ENCODE measurements at places on chromosomes 6 and 20.

DNA sequence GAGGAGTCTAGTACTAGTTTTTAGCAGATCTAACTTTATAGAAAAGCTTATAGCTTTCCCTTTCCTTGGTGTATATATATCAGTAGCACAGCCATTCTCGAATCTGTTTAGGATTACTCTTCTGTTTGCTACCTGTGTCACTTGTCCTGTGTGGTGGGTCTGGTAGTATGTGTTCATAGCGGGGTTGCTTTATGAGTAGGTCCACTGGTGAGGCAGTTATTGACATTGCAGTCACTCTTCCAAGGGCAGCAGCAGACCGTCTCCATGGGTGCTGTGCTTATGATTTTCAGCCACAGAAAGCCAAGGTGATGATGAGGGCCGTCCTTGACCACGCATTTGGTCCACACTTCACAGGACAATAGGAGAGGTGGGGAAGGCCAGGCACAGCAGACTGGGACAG is 171.5 kb downstream of the CDKAL1 start:
- no peak for DNase-seq

DNA sequence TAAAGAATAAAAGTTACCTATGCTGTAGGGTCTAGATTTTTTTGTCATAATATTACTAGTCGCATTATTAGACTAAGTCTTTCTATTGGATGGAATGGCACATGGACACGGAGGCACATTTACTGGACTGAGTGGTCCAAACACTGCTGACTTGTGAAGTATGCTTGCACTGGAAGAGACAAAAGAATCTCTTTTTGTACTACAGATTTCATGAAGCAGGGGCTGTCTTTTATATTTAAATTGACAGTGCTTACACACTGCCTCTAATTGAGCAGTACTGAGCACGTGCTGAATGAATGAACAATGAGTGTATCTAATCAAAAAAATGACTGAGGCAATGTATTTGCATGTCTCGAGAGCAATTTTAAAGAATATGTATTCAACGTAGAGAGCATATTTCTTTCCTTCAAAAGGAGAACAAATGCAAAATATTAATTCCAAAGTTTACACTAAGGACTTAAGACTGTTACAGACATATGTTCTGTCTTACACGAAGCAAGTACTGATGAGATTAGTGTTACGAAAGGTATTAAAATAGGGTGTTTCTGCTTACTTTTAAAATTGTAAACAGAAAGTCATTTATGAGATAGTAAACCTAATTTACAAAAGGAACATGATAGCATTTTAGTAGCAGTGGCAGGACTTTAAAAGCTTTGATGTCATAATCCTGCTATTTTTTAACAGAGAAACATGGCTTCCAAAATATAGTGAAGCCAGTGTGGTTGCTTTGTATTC is 8.3 kb downstream of the ELOVL2 start:
- no peak for DNase-seq

GRCh38 chr20:62266340-62266739 is 28.0 kb downstream of the OSBPL2 start:
- DNase-seq, result no peak

- no peak for DNase-seq
Measured at GRCh38 chr6:34511214-34511914, 44.8 kb downstream of the SPDEF start.

DNA sequence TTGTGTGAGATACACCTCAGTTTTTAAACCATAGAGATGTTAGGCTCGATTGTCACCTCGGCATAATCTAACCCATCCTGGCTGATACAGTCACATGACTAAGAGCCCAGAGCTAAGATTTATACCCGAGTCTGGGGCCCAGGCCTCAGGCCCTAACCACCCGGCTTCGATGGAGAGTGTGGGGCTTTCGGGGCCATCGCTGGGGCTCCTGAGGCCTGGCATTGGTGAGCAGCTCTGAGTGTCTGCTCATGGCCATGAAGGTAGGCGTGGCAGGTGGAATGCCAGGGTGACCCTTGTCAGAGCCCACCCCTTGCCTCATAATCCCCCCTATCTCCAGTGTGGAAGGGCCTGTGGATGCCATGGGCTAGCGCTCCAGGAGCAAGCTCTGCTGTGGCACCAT is 164.3 kb downstream of the BMP7 start:
- no peak for DNase-seq

DNA sequence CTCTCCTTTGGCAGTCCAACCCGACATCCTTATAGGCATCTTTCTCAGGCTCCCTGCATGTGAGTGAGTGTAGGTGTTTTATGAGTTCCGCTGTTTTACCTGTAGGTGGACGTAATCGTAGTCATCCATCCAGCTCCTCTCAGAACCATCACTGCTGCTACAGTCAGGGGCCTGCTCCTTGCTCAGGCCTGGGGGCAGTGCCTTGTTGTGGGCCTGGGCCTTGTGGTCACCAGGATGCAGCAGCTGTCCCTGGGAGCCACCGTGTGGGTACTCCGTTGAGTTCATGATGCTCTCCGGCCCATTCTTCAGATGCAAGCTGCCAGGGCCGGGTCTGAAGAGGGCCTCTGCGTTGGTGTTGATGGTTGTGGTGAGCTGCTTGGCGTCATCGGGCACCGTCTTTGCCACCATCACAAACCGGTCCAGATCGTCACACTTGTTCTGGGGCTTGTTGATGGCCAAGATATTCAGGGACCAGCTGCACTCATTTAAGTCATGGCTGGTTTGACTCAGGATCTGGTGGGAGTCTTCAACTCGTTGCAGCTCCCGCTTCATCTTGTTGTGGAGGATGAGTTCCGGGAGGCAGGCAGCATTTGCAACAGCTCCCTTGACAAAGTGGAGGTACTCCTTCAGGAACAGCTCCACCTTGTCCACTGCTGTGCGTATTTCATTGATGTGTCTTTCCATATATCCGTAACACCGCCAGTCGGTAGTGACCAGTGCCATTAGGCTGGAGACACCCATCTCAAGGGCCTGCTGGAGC is 42.4 kb downstream of the NEDD9 start:
- DNase-seq, result no peak

- no peak for DNase-seq
Measured at GRCh38 chr6:4756247-4756646, 20.0 kb upstream of the CDYL start.

DNA sequence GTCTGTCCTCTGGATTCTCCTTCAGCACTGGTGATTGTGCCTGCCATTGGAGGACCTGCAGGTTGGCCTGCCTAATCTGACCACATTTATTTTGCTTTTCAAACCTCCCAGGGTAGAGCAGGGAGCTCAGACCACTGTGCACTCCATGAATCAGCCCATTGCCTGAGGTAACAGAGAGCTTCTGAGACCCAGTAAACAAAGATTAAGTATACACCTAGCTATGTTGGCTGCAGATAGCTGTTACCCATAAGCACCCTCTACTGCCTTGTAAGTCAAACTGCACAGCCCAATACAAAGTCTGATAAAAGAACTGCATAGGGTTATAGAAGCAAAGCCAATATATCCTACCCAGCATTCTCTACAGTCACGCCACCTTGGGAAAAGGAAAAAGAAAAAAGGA is 338.7 kb downstream of the HTR1B start:
- no peak for DNase-seq

DNA sequence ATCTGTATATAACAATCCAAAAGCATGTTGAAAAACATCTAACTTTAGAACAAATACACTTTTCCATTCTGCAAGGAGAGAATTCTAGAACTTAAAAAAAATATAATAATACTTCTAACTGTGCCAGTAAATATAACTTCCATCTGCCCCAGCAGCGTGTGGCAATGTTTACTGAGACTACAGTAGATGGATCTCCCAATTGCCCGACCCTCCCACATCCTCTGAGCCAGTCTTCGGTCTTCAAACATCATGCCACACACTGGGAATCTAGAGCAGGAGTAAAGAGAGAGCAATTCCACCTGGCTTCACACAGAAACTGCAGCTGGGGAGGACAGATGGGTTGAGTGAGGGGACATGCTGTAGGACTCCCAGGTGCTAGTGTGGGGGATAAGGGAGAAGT is 121.3 kb upstream of the NHSL1 start:
- DNase-seq, result no peak
